ENCODE measurements at places on chromosomes 3 and 15. TPM values are rescaled to one million over a fixed set of nuclear protein-coding genes. Genes with fewer than 3 reads are reported as not detected.

GRCh38 chr3:7602297-7602696 lies 741.4 kb downstream of the GRM7 start:
- no peaks in the 10 kb centered on the region for H3K36me3 ChIP-seq
- H3K27me3 ChIP-seq, result no peaks in the 10 kb centered on the region
- no peak overlapping the region for H3K4me3 ChIP-seq
- H3K4me1 ChIP-seq, result no peaks in the 10 kb centered on the region

- peak overlapping the region; percentile 39 for H3K4me3 ChIP-seq
- H3K27ac ChIP-seq, result peak overlapping the region; percentile 92
- H3K4me1 ChIP-seq, result peaks cover 13% of the 10 kb centered on the region
- H3K27me3 ChIP-seq, result no peaks in the 10 kb centered on the region
- DNase-seq, result peak; percentile 100
Measured at GRCh38 chr3:11136830-11137626, 17.3 kb upstream of the HRH1 start.

GOLGA6D gene
- not detected for total RNA-seq

DNA sequence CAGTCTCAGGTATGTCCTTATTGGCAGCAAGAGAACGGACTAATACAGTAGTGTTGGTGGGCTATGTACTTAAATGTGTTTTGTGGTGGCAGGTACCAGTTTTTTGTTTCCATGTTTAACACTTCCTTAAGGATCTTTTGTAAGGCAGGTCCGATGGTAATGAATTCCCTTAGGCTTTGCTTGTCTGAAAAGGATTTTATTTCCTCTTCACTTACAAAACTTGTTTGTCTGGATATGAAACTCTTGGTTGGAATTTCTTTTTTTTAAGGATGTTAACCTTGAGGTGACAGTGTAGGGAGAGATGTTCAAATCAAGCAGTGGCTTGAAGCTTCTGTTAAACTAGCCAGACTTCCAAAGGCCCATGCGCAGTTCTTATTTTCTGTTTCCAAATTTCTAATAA lies 122.2 kb upstream of the FGF7 start:
- H3K4me1 ChIP-seq, result no peaks in the 10 kb centered on the region
- no peak overlapping the region for H3K27ac ChIP-seq
- no peak for DNase-seq

Data from fibroblast of lung (primary cell).